GF-D8 (cell line): ENCODE measurements at places on chromosomes 13 and 19.

- DNase-seq, result no peak
These were observed 39.9 kb downstream of the ITGBL1 start for GRCh38 chr13:101492251-101492910.

GRCh38 chr19:1315470-1316166 lies 29.9 kb downstream of the EFNA2 start:
- peak; percentile 9 for DNase-seq

DNA sequence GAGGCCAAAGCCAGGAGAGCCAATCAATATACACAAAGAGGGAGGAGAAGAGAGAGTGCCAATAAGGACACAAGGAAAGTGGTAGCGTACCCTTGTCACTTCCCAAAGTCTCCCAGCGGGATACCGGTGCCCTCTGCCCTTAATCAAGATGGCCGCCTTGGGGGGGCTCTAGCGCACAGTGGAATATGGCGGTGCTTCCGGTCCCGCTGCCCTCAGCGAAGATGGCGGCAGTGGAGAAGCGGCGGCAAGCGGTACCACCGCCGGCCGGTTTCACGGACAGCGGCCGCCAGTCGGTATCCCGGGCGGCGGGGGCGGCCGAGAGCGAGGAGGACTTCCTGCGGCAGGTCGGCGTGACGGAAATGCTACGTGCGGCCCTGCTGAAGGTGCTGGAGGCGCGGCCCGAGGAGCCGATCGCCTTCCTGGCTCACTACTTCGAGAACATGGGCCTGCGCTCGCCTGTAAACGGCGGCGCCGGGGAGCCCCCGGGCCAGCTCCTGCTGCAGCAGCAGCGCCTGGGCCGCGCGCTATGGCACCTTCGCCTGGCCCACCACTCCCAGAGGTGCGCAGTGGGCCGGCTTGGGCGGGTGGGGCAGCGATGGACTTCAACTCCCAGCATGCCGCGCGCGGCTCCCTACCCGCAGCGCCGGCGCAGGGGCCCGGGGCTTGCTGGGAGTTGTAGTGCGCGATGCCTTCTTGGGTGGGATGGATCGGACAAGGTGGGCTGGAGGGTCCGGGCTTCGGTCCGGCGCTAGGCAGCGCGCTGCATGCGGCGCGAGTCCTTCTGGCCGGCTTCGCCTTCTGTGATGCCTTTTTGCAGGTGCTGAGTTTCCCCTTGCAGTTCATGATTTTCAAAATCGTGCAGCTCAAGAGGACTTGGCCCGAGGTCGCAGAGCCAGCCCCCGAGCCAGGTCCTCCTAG lies at the start of gene TPGS1:
TSS of gene TPGS1 (plus strand) at position 212 of the 918 bp plus-strand sequence. CDS start at position 222, 10 bp downstream.
- DNase-seq, result peak; percentile 18

DNA sequence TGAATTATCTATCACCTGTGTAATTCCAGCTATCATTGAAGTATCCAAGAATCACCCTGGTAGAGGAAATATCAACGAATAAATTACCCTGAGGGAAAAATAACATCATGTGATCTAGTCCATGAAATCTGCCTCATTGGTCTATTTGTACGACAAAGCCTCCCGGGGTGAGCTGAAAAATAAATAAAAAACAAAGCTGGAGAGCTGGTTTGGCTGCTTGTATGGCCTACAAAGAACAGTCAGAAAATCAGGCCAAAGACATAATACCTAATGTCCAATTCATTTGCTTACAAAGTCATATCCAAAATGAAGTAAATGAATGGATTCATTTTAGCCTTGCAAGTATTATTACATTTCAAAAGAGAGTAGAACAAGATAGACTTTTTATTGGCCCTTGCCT lies 449.9 kb downstream of the KLF12 start:
- DNase-seq, result no peak

- DNase-seq, result no peak
These were observed 303.6 kb upstream of the ZNF507 start for GRCh38 chr19:32041681-32042292.

DNA sequence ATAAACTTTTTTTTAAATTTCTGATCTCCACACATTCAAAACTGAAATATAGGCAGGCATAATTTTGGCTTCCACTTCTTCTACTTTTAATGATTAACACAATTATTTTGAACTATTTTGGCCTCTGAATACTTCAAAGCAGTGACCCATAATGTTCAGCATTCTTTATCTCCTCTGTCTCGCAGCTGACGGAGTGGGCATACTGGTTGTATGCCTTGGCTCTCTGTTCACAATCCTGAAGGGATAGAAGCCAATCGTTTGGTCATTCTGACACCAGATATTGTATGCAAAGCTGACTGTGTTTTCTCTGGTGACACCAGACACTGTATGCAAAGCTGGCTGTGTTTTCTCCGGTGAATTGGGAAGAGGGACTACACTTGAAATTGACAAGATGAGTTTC lies 833.0 kb downstream of the EFNB2 start:
- no peak for DNase-seq

- no peak for DNase-seq
These were observed 348.3 kb downstream of the UQCRFS1 start for GRCh38 chr19:28864577-28865042.

DNA sequence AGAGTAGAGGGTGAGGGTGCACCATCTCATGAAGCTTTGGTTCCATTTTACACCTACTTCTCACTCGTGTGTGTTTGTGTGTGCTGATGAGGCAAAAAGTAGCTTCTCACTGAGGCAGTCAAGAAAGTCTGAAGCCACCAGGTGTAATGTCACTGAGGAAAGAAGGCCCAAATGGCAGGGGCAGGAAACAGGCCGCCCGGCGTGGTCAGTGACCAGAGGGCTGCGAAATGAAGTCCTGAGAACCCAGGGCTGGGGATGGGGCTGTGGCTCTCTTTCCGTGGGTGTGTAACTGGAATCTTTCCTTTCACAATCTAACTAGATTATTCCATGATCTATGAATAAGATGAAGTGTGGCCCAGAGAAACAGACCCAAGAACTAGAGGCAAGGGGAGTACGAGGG lies 25.5 kb upstream of the TFDP1 start:
- no peak for DNase-seq

DNA sequence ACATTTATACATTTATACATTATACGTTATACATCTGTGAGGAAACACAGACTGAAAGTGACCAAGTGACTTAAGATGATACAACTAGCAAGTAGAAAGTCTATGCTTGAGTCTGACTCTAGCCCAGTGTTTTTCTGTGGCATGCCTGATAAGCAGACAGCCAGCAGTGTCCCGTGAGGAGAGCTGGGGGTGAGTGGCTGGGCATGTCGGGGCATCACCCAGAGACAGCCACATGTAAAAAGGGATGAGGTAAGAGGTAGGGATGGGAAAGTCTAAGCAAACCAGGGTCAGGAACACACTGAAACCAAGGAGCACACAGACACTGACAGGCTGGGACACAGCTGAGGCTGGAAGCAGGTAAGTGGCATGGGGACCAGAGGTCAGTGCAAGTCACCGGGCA lies 333.2 kb downstream of the FOXO1 start:
- no peak for DNase-seq

- DNase-seq, result no peak
These were observed 3.8 kb downstream of the ZNF749 start for GRCh38 chr19:57438925-57439324.

DNA sequence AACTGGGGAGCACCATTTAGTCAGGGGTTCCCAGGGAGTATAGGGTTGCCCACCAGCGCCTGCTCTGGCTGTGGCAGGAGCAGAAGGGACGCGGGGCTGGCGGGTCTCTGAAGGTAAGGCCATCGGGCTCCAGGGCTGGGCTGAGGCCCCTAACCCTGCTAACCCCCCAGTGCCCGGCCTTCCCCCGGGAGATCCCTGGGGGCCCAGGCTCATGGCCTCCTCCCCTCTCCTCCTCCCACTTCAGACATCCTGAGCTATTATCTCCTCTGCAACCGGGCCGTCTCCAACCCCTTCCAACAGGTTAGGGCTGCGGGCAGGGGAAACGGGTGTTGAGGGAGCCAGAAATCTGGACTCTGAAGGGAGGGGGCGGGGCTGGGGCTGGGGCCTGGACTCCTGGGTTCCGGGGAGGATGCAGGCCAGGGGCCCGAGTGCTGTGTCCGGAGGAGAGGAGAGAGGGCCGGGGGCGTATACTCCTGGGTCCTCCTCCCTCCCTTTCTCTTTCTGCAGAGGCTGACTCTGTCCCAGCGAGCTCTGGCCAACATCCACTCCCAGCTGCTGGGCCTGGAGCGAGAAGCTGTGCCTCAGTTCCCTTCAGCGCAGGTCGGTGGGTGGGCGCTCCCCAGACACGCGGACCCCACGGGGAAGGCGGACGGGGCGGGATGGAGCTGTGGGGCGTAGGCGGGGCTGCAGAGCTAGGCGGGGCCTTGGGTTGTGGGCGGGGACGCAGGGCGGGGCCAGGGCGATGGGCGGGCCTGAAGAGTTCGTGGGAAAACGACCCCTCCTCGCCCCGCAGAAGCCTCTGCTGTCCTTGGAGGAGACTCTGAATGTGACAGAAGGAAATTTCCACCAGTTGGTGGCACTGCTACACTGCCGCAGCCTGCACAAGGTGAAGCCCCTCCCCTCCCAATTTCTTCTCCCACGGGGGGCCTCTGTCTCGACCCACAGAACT lies 15.3 kb downstream of the TTYH1 start:
- no peak for DNase-seq

GRCh38 chr19:12772323-12772722 lies 3.0 kb downstream of the HOOK2 start:
- no peak for DNase-seq

- DNase-seq, result no peak
These were observed 96.2 kb upstream of the RNF113B start for GRCh38 chr13:98273067-98273823.

DNA sequence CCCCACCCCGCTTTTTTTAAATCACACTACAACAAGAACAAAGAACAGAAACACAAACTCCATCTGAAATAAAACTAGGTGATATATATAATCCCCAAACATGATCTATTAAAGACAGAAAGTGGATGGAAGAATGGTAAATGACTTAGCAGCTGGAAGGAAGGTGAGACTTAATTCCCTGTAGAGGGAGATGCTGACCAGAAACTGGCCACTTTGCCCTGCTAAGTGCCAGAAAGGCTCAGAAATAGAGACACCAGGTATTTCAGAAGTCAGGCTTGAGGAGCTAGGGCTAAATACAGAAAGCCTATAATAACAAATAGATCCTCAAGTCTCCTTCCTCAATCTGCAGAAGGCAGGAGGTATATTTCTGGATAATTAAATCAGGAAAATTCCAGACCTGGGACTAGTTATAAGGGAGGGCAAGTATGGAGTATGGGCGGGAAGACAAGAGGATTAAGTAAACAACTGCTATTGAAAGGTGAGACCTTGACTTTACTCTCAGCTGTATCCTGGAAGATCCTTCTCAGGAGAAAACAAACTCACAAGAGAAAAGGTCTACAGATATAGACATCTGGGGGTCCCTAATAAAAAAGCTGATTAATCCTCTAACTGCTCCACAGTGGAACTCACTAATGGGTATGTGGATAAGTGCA lies 32.2 kb downstream of the MTRF1 start:
- DNase-seq, result no peak

GRCh38 chr13:90760639-90761038 lies 586.8 kb upstream of the MIR17HG start:
- DNase-seq, result no peak

DNA sequence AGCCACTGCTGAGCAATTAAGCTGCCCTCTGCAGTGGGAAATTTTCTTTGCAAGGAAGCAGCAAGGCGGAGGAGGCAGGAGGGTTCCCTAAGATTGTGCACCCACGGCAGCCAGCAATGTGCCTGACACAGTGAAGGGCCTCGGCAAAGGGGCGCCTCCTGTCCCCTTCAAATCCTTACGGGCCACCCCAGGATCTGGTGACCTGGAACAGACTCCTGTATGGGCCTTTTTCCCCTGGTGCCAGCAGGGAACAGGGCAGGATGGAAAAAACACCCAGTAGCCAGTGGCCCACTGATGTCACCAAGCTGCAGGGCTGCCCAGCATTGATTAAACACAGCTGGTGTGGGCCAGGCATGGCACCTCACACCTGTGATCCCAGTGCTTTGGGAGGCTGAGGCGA lies 86.7 kb downstream of the GNG7 start:
- no peak for DNase-seq

DNA sequence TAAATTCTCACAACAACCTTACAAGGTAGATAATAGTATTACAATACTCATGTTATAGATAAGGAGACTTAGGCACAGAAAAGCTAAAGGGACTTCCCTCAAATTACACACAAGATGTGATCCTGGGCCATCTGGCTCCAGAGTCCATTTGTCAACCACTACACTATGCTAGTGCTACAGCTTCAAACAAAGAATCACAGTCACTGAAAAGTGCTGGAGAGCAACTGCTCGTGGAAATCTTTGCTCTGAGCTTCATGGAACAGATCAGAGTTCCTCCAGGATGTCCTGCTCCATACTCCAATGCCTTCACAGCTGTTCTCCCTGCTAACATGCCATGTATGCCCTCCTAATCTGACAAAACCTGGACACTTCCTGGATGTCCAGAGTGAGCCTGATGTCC lies 271.2 kb downstream of the ENOX1 start:
- DNase-seq, result no peak

- DNase-seq, result no peak
These were observed 32.2 kb downstream of the SLAIN1 start for GRCh38 chr13:77729502-77730221.

- no peak for DNase-seq
These were observed 1.9 kb downstream of the KLF12 start for GRCh38 chr13:74132152-74132775.

DNA sequence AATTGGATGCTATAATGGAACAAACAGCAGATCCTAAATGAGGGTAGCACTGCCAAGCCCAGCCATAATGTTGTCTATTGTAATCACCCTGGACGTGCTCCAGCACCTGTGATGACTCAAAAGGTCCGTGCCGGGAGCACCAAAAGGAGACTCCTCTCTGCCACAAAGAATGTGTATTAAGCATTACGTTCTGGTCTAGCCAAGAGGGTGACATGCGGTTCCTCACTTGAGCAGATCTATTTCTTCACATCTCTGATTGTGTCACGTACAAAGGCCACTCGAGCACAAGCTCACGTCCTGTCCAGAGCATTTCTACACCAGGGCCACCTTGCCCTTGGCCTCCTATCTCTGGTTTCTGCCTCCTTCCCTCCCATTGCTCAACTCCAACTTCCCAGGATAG lies 219.9 kb upstream of the IRS2 start:
- no peak for DNase-seq

DNA sequence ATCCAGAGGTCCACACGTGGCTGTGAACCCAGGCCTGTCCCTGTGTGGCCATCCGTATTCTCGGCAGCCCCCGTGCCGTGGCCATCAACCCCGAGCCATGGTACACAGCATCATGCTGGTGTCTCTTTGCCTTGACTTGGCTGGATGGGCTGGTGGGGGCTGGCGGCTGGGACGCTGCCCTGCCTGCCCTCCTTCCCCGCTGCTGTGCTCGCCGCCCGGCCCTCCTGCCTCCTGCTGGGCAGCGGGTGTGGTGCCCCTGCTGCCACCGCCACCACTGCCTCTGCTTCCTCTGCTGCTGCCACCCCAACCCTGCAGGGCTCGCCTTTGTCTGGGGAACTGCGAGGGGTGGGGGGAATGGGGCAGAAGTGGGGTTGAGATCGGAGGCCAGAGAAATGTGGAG lies 19.7 kb upstream of the EHD2 start:
- DNase-seq, result no peak
